Urothelium cell line (cell line): ENCODE measurements at places on chromosomes 2 and 18.

GRCh38 chr2:33038230-33038629, 91.5 kb downstream of the LTBP1 start:
- no peak for DNase-seq

DNA sequence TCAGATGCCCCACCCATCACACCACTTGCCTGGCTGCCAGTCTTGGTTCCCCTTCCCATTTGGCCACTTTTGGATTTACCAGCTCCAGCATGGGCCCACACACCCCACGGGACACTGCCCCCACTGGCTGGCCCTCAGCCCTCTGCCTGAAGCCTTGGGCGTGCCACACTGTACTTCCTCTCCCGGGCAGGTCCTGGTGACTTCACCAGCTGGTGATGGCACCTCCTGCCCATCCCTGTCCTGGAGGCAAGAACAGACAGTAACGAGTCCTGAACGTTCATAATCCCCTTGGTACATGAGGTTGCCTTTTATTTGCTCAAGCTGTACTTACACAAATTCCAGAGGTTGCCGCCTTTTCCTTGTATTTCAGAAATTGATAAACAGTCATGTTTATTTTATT, 81.1 kb downstream of the TMEM17 start:
- DNase-seq, result no peak

GRCh38 chr18:62080172-62080900, 106.5 kb downstream of the PIGN start:
- DNase-seq, result no peak

- DNase-seq, result no peak
Measured at GRCh38 chr2:205605638-205606304, 76.5 kb upstream of the NRP2 start.
